ENCODE measurements at places on chromosomes 3 and 15.

DNA sequence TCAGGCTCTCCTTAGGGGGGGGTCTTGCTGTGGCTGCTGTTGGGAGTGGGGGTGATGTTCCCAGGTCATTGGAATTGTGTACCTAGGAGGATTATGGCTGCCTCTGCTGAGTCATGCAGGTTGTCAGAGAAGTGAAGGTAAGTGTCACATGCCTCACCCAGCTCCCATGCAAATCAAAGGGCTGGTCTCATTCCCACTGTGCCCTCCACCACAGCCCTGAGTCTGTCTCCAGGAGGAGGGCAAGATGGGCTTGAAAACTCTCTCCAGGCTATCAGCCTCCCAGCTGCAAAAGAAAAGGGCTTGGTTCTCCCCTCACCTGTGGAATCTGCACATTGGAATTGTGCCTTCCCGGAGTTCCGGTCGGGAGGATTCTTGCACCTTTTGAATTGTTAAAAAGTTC lies 580.5 kb downstream of the NSUN3 start:
- DNase-seq: no peak

- DNase-seq: peak; percentile 17
Observed at GRCh38 chr15:74723754-74724334, 1.5 kb downstream of the CYP1A1 start.

GRCh38 chr3:124928333-124929202 lies 6.0 kb downstream of the MUC13 start:
- peak; percentile 73 for DNase-seq

DNA sequence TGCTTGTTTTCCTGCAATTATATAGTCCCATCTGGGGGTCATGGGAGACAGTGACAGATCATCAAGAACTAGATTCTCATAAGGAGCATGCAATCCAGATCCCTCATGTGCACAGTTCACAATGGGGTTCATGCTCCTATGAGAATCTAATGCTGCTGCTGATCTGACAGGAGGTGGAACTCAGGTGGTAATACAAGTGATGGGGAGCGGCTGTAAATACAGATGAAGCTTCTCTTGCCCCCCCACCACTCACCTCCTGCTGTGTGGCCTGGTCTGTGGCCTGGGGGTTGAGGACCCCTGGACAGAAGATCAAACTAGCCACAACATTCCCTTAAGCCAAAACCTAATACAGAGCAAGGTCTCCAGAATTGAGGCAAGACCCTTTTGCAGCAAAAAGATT lies 161.1 kb downstream of the WDR76 start:
- DNase-seq: no peak

- DNase-seq: no peak
Observed at GRCh38 chr3:37642670-37643598, 218.7 kb upstream of the CTDSPL start.

DNA sequence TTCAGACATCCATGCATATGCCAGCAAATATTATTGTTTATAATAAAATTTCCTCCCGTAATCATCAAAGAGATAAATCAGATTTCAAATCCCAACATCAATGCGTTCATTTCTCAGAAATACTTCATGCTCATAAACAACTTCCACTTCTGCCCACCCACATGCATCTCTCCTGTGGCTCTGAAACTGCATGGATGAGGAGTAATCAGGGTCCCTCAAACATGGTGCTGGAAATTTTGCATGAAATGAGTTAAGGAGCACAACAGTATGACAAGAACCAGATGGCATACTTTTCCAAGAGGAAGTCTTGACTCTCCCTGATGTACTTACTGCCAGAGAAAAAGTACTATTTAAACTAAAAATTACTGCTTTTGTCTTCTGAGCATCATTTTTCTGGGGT lies 26.9 kb upstream of the MFSD1 start:
- peak; percentile 44 for DNase-seq

- no peak for DNase-seq
Observed at GRCh38 chr15:100705065-100705464, 102.7 kb downstream of the ASB7 start.

GRCh38 chr3:45100981-45101407 lies 45.2 kb downstream of the CDCP1 start:
- peak; percentile 75 for DNase-seq

DNA sequence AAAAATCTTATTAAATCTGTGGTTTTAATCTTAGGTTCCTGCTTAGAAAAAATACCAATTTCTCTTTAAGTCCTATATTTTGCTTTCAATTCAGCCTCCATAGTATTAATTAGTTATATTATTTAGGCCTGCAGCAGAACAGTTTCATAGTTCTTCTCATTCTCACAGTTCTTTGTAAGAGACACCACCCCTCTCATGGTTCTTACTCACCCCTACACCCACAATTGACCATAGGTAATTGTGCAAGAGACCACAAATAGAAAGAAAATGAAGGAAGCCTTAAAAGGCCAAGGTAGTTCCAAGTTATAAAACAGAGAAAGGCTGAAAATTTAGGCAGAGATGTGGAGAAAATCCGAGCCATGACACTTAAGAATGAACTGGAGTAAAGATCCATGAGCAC lies 415.3 kb downstream of the TIGIT start:
- peak; percentile 78 for DNase-seq

DNA sequence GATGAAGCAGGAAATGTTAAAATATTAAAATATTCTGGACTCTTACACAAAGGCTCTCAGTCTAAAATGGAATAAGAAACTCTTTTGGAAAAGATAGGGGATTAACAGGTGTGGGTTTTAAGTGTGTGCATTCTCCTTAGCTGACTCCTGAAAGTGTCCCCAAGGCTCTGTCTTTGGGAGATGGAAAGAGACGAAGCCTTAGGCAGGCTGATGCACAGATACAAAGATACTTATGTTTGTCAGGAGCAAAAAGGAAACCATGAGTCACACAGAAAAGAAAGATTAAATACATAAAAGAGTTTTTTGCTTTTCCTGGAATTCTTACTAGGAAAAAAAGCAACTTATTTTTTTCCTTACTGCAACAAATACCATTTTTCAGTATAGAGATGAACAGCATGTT lies 23.8 kb upstream of the ABI3BP start:
- DNase-seq: no peak

- DNase-seq: peak; percentile 73
Observed at GRCh38 chr3:167913219-167913835, 177.8 kb downstream of the SERPINI1 start.

GRCh38 chr3:113057117-113057516 lies 66.3 kb downstream of the GTPBP8 start:
- peak; percentile 66 for DNase-seq

- DNase-seq: no peak
Observed at GRCh38 chr3:146634346-146634745, 29.2 kb upstream of the PLSCR5 start.

DNA sequence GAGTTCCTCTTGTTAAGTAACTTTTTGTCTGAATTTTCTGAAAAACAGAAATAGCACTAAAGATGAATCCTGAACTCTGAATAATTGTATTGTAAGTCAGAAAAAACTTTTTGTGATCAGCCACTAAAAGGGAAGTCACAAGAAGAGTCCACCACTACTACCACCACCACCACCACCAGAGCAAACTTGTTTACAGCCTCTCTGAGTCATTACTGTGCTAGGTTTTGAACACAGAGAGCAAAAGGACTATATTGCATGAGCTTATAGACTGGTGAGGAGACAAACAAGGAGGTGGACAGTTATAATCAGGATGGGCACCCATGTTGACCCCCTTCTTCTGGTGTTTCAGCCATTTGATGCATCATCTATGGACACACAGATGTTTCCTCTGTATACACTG lies 141.7 kb downstream of the IL5RA start:
- DNase-seq: no peak

GRCh38 chr3:179072100-179072438 lies 460 bp upstream of the ZMAT3 start:
- peak; percentile 21 for DNase-seq

GRCh38 chr3:46539443-46540005 lies 26.6 kb downstream of the LRRC2 start:
- DNase-seq: no peak

GRCh38 chr3:174758943-174759342 lies 100.2 kb upstream of the NAALADL2 start:
- DNase-seq: no peak

DNA sequence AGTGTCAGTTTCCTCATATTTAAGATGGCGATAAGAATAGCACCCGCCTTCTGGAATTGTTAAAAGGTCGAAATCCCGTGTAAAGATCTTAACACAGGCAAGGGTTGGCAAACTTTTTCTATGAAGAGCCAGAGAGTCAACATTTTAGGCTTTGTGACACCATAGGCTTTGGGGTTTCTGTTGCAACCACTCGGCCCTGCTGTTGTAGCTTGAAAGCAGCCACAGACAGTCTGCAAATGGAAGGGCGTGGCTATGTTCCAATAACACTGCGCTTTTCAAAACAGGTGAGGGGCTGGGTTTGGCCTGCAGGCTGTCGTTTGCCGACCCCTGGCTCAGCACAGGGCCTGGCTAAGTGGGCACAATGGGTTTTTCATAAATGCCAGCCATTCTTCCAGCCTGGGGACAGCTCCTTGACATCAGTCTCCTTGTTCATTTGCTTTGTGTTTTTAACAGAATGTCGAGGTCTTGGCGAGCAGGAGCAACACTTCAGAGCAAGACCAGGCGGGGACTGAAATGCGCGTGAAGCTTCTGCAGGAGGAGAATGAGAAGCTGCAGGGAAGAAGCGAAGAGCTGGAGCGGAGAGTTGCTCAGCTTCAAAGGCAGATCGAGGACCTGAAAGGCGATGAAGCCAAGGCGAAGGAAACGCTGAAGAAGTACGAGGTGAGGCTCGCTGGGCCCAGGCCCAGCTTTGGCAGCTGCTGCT lies 75.2 kb upstream of the MYZAP start:
- DNase-seq: no peak

GRCh38 chr3:13135251-13135810 lies 62.1 kb upstream of the IQSEC1 start:
- no peak for DNase-seq

- no peak for DNase-seq
Observed at GRCh38 chr3:126998728-126999127, 15.8 kb downstream of the PLXNA1 start.

- no peak for DNase-seq
Observed at GRCh38 chr3:159616234-159616825, 372.3 kb upstream of the IL12A start.

DNA sequence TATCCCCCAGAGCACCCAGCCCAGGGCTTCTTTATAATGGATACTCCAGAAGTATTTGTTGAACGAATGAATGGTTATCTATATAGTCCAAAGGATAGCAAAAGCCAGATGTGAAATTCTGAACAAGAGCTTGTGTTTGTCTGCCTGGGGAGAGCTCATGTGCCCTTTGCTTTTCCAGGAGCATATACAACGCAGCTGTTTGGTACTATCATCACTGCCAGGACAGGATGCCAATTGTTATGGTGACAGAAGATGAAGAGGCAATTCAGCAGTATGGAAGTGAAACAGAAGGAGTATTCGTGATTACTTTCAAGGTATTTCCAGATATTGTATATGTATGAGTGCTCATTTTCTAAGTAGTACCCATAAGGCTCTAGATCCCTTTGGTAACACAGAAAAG lies 15.2 kb downstream of the DIS3L start:
- DNase-seq: no peak

DNA sequence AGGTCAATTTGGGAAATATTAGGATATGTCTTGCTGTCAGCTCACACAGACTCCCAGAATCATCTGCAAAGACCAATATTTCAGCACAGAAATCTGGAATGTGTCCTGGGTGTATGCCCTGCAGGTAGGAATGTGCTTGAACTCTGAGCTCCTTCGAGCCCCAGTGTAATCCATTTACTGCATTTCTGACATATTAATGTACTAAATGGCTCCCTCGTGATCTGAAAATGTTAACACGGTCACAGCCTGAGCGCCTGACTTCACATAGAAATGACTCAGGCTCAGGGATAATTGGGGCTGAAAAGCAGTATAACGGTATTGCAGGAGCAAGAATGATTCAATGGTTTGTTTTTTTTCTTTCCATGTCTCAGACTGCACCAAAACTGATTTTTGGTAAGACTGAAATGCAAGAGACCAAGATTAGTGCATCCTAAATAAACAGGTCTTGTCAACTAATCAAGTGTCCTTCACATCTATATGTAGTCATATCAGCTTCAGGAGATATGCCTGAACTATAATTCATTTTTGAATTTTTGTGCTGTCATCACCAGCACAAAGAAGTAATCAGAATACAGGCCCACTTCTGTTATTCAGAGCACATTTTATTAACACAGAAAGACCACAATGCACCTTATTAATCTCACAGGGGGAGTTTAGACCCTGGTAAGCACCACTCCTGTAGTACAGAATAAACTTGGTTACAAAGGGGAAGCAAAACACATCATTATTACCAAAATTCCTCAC lies 49.8 kb downstream of the DCLK3 start:
- DNase-seq: no peak
